ENCODE measurements at places on chromosomes 12 and 14.

- DNase-seq, result no peak
These were observed 174.8 kb downstream of the APAF1 start for GRCh38 chr12:98819821-98820404.

GRCh38 chr14:82009076-82009475 is 475.4 kb upstream of the SEL1L start:
- DNase-seq, result no peak

- DNase-seq, result no peak
These were observed 32.2 kb downstream of the CYP46A1 start for GRCh38 chr14:99716091-99716849.

GRCh38 chr12:75784591-75784990 is 247.0 kb downstream of the PHLDA1 start:
- peak; percentile 98 for DNase-seq

DNA sequence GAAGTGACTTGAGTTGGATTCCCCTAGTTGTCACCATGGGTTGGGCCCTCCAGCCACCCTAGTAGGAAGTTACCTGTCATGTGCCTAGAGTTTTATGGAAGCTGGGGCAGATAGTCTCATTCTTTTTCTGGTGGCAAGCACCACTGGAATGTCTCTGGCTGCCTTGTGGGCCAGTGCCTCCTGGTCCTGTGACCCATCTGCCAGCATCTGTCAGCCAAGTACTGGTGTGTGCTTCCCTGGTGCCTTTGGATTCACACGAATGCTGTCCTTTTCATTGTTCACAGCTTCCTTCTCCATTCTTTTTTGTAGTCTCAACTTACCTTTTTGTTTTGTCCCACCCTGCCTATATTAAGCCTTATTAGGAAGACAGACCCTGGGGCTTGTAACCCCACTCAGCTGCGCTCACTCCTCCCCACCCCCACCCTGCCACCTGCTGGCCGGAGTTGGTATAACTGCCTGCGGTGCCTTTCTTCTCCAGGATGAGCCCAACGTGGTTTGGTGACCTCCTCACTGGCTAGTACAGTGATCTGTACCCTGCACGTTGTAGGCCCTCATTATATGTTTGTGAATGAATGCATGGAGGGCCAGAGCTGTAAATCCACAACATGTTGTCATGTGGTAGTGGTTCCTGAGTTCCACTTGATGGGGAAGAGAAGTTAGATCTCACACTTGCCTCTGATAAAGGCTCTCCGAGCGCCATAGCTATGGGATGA is 125.7 kb downstream of the TSPAN9 start:
- no peak for DNase-seq

- DNase-seq, result peak; percentile 17
These were observed 18.9 kb upstream of the SMUG1 start for GRCh38 chr12:54207539-54208294.

DNA sequence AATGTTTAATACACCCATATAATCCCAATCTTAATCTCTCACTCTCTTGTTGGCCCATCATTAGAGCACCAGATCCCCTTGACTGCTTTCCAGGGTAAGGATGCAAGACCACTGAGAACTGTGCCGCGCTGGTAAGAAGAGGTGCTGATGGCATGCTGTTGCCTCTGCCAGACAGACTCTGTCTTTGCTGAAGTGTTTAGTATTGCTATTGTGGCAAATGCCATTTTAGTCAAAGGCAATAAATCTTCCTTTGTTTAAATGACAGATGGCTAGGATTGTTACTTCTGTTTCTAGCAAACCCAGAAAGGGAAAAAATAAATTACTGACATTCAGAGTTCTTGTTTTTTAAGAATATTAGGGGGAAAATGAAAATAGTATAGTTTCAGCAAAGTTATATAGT is 152.3 kb downstream of the MON2 start:
- peak; percentile 57 for DNase-seq

DNA sequence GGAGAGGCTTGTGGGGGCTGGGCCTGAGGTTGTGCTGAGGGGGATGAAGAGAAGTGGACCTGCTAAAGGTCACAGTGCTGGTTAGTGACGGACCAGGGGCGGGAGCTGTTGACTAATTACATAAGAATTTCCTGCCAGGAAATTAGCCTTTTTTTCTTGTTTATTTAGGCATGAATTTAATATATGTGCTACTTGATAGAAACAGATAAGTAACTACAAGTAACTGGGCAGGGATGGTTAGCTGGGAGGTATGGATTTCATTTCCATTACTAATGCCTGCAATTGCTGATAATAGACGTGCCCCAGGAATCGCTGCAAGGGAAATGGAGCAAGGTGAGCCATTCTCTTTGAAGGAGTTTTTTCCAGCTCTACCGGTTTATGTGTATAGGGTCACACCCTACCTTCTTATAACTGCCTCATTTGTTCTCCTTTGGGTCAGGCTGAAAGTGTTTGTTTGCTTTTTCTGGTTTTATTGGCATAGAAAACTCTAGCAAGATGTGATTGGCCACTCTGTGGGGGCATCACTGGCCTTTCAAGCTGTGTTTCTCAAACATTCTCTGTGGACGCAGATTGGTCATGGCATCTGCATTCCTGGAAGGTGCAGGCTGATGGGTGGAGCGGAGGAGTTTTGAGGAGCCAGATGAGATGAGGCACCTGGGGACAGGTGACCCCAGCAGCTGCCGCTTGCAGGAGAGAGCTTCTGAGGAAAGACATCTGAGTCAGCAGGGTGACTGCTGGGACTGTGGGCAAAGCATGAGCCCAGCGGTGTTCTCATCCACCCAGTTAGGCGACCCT is 19.0 kb upstream of the GPRC5A start:
- no peak for DNase-seq

- DNase-seq, result peak; percentile 19
These were observed 88.4 kb downstream of the TMCC3 start for GRCh38 chr12:94561943-94562411.

GRCh38 chr12:26018926-26019325 is 60.4 kb downstream of the RASSF8 start:
- DNase-seq, result no peak

GRCh38 chr14:91873471-91874415 is 6.4 kb upstream of the TC2N start:
- DNase-seq, result no peak

- DNase-seq, result peak; percentile 2
These were observed 15.3 kb upstream of the ADSS1 start for GRCh38 chr14:104708606-104709268.

- peak; percentile 90 for DNase-seq
These were observed at the start of the genes LRRIQ1 and TSPAN19 for GRCh38 chr12:85036234-85036707. LRRIQ1 (plus strand) TSS chr12:85036351; CDS start chr12:85038177, 1,826 bp downstream. TSPAN19 (minus strand) TSS chr12:85036277; CDS start chr12:85029946, 6,331 bp downstream.

DNA sequence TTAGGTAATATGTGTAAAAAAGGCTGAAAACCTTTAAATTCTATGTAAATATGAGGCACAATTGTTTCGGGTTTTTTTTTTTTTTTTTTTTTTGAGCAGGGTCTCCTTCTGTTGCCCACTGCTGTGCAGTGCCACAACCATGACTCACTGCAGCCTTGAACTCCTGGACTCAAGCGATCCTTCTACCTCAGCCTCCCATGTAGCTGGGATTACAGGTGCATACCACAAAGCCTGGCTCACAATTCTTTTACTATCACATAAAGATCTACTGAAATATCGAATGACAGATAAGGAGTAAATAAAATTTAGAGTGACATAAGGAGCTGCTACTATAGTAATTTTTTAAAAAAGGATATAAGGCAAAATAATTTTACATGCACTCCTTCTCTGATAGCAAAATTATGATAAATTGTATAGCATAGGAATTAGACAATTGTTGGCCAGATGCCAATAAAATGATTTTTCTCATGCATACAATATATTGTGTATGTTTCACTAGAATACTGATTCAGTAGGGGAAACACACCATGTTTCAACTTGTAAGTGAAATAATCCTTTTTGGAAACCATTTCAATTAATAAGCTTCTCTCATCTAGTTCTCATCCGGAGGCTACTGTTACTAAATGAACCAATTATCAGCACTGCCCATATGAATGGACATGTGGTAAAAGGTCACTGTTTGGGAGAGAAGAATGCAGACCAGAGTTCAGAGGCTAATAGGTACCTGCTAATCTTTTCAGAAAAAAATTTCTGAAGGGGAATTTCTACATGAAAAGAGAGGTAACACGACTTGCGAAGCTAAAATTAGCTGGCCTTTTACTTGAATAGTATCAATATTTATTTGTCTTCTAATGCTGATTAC is 108.4 kb downstream of the PPP1R12A start:
- no peak for DNase-seq

- DNase-seq, result no peak
These were observed 1124.6 kb downstream of the AACS start for GRCh38 chr12:126189856-126190255.

DNA sequence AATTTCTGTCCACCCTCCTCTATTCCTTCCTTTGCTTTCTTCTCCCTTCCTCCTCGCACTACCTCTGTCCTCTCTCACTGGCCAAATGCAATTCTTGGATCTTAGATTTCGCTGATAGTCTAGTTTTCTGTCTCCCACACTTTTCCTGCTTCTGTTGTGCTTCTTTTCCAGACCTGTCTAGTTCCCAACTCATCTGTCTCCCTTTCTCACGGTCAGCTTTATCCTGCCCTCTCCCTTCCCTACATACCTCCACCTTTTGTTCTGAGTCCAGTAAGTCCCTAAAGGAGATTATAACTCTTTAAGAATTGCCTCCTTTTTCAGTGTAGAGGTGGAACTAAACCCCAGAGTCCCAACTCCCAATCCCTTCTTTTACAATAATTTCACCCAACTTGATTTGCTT is 880 bp upstream of the MMP14 start:
- DNase-seq, result no peak

DNA sequence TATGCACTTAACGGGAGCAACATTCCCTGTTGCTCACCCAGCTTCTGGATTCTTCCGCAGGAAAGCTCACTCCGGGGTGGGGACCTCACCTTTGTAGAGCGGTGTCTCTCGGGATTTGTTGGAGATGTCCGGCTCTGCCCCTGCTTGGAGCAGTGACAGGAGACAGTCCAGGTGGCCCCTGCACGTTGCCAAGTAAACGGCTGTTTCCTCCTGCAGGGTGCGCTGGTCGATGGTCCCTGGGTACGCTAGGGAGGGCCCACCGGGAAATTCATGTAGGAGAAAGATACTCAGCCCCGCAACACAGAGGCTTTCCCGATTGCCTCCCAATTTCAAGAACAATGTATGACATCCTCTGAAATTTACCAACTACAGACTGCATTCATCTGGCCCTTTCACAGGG is 23.1 kb downstream of the ASB2 start:
- no peak for DNase-seq

- DNase-seq, result no peak
These were observed 241.5 kb downstream of the SUDS3 start for GRCh38 chr12:118617611-118618450.

GRCh38 chr14:71661441-71661840 is 270.8 kb upstream of the RGS6 start:
- no peak for DNase-seq

- no peak for DNase-seq
These were observed 38.3 kb upstream of the PNMA1 start for GRCh38 chr14:73752297-73752992.

- no peak for DNase-seq
These were observed 94.3 kb downstream of the ADGRD1 start for GRCh38 chr12:131047789-131048610.

DNA sequence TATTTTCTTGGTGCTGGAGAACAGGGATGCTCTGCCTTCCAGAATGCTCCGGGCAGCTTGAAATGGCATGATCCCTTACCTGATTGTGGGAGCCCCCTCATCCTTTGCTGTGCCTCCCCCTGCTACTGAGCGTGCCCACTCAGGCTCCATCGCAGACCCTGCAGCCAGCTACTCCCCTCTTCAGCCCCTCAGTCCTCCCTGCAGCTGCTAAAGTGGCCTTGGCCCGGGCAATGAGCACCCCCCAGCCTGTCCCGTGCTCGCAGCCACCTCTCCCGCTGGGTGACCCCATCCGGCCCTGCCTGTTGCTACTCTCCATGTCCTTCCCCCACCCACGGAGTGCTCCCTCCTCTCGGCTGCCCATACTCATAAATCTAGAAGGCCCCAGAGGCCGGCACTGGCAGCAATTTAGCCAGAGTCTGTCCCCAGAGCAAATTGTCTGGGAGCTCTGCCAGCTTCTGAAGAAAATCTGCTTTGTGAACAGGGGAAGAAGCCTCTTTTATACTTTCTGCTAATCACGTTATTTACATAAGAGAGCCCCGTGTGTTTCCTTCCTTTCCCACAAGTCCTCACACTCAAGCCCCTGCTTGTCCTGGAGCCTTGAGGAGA is 143.7 kb upstream of the FRMD6 start:
- peak; percentile 29 for DNase-seq

DNA sequence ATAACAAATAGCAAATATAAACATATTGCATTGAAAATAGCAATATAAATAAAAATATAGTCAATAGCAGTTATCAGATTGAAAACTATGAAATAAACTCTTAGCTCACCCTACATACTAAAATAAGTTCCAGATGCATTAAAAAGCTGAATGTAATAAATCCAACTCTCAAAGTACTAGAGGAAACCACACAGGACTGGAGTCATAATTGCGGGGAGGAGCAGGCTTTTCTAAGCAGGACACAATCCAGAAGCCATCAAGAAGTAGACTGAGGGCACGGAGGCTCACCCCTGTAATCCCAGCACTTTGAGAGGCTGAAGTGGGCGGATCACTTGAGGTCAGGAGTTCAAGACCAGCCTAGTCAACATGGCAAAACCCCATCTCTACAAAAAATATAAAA is 22.2 kb downstream of the GSC start:
- DNase-seq, result no peak

- DNase-seq, result no peak
These were observed 362.6 kb downstream of the TMEM121 start for GRCh38 chr14:105888784-105889665.
